ENCODE measurements at places on chromosomes 12 and 14.

- DNase-seq = no peak
These were observed 80.3 kb upstream of the TMEM132D start for GRCh38 chr12:129984106-129984505.

DNA sequence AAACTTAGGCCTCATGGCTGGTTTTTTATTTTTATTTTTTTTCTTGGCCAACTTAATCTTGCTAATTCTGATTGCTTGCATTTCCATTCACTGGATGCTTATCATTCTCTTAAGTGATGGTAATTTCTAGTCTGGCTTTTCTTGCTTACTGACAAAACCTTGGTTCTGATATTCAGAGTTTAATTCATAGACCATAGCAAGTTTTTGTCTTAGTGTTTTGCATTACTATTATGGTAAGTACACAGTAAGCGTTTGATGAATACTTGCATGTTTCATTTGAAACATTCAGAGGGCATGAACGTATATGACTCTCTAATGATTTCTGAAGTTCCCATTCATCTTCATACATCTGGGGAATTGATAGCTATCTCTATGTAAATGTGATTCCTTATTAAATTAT is 55.8 kb downstream of the GPHN start:
- no peak for DNase-seq

- DNase-seq = no peak
These were observed 3.0 kb upstream of the PPP1CC start for GRCh38 chr12:110745542-110746284.

DNA sequence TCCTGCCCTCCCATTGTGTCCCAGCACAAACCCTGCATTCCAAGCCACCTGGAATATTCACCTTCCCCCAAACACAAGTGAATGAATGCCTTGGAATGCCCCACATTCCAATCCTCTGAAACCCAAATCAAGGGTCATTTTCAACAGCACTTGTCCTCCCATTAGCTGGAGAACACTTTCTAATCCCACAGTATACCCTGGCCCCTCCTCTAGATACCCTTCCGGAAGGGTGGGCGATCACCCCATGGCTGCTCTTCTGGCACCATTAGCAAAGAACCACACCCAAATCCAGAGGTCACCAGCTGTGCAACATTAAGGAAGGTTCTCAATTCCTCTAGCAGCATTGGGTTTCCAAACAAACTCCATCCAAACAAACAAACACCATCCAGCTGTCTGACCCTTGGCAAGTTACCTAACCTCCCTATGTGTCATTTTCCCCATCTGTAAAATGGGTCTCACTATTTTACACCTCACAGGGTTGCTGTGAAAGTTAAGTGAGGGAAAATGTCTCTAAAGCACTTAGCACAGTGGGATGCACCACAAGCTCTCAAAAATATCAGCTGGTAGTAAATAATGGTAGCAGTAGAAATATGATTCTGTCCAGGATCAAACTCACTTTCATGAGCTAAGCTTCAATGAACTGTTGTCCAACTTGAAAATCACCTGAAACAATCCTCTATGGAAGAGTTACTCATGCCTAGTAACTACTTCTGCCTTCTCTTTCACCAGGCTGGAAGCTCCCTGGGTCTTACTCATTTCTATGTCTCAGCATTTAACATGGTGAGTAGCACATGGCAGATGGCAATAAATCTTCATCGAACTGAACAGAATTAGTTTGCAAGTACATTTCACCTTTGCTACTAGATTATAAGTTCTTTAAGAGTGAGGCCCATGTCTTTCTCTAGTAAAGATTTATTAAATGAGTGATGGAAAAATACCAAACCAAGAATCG is 5.3 kb downstream of the NUAK1 start:
- no peak for DNase-seq

GRCh38 chr12:110310763-110311162 is 29.7 kb downstream of the ATP2A2 start:
- DNase-seq = no peak

DNA sequence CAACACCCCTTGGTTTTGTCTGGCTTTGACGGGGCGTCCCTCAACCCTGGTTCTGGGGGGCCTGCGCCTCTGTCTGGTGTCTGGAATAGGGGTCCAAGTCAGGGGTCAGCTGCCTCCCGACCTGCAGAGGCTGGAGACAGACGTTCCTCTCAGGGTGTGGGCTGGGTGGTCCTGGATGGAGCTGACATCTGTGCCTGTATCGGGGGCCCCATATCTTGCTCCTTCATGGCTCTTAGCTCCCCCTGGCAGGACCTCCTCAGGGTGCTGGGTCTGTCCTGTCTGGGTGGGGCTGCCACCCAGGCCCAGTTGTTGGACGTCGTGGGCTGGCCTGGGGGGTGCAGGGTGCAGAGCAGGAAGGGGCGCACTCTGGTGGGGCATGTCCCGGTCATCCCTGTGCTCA is 374.8 kb downstream of the TMEM121 start:
- no peak for DNase-seq

GRCh38 chr12:108363165-108363564 is 24.1 kb upstream of the CMKLR1 start:
- DNase-seq = no peak

DNA sequence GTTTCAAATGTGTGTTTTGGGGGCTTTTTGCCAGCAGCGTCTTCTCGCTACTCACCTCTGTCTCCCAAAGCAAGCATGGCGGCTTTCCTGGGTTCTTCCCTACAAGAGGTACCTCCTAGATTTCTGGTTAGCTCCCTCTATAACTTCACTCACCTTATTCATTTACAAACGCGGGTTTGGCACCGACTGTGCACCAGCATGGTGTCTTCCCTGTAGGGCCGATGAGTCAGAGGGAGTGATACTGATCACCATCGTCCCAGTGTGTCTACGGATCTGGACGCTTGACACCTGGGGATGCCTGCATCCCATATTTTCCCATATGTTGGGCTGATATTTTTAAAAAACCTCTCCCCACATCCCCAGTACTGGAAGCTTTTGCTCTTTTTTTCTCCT is 8.0 kb upstream of the SERPINA12 start:
- no peak for DNase-seq

DNA sequence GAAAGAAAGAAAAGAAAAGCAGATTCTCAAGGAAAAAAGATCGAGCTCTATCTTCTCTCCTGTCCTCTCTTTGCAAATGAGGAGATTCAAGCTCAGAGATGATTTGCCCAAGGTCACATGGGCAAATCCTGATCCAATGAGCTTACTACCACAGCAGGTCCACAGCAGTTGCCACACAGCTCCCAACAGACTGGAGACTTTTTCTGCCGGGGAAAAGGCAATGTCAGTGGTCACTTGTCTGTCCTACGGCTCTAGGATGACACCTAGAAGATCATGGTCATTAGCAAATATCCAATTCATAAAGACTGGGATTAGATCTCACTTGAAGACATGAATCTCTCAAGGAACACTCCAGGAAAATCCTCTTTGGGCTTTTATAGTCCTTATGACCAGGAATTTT is 58.8 kb downstream of the TTC7B start:
- no peak for DNase-seq

- no peak for DNase-seq
These were observed 1949.4 kb upstream of the SEL1L start for GRCh38 chr14:83483063-83483462.

GRCh38 chr12:2583091-2583497 is 211.7 kb upstream of the FKBP4 start:
- peak; percentile 53 for DNase-seq
